ENCODE measurements at places on chromosomes 11 and 22.
A peak's percentile ranks its signal among the peaks of the same experiment; 100 is the strongest.

- DNase-seq: no peak
Measured at GRCh38 chr11:57358991-57359390, 20.8 kb downstream of the P2RX3 start.

- no peak for DNase-seq
Measured at GRCh38 chr11:115453693-115454490, 50.3 kb downstream of the CADM1 start.

DNA sequence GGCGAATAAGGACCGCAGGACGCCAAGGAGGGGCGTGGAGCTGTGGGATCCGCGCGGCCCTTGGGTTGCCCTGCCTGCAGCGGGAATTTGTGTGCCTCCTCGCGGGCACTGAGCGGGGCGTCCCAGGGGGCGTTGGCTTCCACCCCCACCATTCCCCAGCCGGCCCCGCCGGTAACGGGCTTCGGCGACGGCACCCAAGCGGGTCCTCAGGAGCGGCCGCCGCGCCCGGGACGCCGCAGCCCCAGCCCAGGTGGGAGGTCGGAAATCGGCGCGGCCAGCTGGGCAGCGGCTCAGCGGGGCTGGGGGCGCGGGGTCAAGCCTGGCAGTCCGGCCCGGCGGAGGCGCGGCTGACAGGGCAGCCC, 320 bp downstream of the CLTCL1 start:
- DNase-seq: peak; percentile 80

DNA sequence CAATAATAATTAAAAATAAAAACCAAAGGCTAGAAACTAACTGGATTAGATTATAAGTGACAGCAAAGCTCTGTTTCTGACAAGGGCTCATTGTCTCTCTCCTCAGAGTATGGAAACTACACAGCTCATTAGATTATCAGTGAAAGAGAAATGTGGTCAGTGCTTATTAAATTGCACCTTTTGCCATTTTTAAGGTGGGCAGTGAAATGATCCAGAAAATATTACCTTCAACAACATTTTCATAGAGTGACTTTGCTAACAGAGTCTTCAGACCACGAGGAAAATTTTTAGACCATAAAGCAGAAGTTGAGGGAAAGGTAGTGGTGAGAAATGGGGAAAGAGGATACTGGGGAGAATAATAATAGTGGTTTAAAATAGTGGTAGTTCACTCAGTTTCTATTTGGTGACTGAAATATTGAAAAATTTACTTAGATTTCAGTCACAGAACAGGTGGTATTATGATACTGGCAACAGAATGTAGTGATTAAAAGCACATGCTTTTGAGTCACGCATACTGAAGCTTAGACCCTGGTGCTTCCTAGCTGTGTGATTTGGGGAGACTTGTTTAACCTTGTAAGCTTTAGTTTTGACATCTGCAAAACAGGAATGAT, 684.0 kb upstream of the CCDC90B start:
- no peak for DNase-seq

DNA sequence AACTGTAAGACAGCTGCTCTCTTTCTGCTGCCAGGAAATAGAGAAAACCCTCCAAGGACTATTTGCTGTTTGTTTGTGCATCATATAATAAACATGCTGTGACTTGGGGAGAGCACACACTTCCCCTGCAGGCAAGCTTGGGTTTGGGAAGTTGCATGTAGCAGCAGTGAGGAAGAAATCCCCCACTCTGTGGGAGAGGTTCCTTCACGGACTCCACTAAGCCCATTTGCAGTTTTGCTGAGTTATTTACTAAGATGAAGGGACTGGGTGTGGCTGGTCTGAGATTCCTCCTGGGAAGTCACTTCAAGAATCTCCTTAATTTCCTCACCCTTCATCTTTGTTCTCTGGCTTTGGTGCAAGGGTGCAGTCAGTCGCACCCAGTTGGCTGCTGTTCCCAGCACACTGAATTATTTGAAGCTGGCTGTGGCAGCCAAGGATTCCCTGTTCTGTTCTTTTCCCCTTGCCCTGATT, 104.9 kb downstream of the ARFGAP2 start:
- no peak for DNase-seq

- no peak for DNase-seq
Measured at GRCh38 chr11:86473991-86474833, 99.5 kb downstream of the CCDC81 start.

GRCh38 chr22:42856179-42856864, 751 bp downstream of the ARFGAP3 start:
- peak; percentile 72 for DNase-seq

GRCh38 chr11:17526931-17527627, 17.1 kb downstream of the USH1C start:
- DNase-seq: no peak

DNA sequence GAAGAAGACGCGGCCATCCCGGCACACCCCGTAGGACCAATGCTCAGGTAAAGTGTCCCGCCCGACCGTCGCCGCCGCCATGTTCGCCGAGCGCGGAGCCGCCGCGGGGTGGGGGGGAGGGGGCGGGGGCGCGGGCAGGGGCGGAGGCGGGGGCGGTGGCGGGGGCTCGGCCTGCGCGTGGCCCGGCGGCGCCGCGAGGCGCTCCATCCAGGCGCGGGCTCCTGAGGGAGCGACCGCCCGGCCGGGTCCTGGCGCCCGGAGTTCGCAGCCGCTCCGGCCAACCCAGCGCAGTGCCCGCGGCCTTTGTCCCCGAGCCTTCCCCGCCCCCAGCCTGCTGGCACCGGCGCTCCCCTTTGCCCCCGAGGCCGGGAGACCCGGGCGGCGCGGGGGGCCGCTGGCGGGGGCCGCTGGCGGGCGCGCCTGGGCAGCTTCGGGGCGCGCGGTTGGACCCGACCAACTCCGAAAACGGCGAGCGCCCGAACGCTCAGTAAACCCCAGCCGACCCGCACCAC, at the start of gene PLEKHA7:
TSS of gene PLEKHA7 (minus strand) at position 94 of the 512 bp plus-strand sequence. CDS start at position 81, 13 bp downstream.
- DNase-seq: no peak

- DNase-seq: no peak
Measured at GRCh38 chr11:128103278-128103873, 484.0 kb downstream of the ETS1 start.

DNA sequence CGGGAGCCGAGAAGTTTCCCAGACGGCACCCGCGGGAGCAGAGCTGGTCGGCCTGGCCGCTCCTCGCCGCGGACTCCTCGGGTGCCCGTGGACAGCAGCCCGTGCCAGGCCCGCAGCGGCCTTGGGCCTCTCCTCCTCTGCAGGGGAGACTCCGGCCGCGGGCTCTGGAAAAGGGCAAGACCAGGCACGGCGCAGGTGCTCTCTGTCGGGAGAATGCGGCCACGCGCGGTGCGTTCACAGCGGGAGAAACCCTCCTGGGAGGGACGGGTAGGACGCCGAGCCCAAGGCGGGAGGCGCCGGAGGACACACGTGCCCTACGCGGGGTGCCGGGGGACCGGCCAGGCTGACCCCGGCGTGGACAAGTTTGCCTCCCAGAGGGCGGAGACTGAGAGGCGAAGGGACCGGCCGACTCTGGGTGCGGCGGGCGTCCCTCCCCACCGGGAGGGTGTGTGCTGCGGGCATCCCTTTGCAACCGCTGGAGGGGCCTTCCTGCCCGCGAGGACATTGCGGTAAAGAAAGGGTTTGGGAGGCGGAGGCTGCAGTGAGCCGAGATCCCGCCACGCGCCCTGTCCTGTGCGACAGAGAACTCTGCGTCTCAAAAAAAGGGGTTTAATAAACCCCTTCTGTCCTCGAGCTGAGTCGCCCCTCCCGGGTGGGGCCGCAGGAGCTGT, 2.3 kb downstream of the IFITM1 start:
- peak; percentile 71 for DNase-seq

- no peak for DNase-seq
Measured at GRCh38 chr11:64144587-64145472, 21.1 kb downstream of the MACROD1 start.

DNA sequence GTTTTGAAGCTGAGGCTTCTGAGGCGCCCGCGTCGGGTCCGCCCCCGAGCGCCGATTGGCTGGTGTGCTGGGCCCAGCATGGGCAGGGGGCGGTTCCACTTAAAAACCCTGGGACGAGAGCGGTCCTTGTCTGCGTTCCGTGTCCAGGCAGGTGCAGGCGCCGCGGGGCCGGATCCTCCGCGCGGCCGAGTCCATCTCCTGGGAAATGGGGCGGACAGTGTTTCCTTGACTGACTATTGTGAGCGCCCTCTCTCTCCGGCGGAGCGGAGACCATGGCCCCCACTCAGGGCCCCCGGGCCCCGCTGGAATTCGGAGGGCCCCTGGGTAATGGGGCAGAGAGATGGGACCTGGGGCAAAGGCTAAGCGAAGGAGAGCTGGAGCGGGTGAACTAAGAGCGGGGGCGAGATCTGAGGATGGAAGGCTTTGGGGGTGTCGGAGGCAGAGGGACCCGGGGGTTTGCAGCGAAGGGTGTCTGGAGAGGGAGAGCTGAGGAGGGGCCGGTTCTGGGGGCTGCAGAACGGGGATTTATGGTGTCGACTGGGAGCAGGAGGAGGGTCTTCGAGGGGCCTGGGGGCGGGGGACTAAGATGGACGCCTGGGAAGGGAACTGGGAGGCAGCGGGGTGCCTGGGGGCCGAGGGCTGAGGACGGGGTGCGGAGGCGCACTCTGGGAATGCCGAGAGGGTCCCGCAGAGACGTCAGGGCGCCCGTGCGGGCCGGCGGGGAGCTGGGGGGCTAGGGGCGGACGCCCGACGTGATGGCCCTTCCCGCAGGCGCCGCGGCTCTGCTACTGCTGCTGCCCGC, at the start of gene TM7SF2:
TSS of gene TM7SF2 (plus strand) at position 129 of the 802 bp plus-strand sequence. CDS start at position 273, 144 bp downstream.
- DNase-seq: peak; percentile 99

DNA sequence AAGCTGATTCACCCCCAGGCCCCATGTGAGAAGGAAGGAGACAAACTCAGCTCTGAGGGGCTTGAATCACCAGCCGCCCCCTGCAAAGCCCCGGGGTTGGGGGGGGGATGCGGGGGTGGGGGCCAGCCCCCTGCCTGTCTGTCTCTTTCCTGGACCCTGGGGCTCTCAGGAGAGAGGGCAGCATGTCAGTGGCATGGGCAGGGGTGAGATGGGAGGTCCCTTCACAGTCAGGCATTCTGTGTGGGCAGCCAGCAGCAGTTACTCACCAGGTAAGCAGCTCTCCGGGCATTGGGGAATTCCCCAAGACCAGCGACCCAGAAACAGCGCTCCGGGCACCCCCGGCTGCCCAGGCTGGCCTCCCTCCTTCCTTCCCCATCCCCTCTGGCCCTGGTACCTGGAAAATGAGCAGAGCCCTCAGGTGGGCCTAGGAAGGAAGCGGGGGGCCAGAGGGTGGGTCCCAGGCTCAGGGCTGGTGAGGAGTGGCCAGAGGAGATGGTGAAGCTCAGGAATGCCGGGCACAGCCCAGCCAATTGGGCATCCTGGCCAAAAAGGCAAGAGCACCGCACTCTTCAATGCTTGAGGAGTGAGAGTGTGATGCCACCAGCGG, 4.2 kb upstream of the LIF start:
- peak; percentile 18 for DNase-seq

DNA sequence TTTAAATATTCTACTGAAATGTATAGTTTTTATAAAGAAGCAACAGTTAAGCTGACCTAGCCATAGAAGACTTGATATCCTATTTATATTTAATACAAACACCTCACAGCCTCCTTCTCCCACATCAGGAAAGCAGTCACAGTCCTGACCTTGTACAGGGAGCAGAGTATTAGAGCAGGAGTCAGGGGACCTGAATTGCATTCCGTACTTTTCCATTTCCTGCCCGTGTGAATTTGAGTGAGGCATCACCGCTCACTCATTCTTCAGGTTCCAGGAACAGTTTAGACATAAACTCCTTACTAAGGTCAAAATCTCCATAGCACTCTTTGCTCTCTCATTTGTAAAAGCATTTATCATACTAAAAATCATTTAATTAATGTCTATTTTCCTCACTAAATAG, 482.5 kb upstream of the FAT3 start:
- DNase-seq: no peak

- no peak for DNase-seq
Measured at GRCh38 chr11:8082391-8083087, 1.5 kb downstream of the TUB start.

DNA sequence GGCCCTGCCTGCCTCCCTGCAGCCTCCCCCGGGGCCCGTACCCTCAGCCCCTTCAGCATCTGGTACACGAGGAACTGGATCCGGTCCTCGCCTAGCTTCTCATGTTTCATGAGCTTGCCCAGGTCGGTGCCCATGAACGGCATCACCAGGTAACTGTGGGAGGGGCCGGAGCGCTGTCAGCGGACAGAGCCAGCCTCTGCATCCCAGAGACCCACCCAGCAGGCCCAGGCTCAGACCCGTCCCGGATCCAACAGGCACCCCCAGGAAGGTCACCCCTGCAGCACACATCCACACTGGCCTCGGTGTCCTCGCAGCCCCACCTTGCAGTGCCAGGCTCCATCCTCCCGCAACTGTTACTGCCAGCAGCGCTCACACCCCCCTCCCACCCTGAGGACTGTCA, 4.4 kb downstream of the MAPK12 start:
- DNase-seq: no peak

GRCh38 chr11:47177846-47178245, 1.2 kb upstream of the ARFGAP2 start:
- peak; percentile 79 for DNase-seq

DNA sequence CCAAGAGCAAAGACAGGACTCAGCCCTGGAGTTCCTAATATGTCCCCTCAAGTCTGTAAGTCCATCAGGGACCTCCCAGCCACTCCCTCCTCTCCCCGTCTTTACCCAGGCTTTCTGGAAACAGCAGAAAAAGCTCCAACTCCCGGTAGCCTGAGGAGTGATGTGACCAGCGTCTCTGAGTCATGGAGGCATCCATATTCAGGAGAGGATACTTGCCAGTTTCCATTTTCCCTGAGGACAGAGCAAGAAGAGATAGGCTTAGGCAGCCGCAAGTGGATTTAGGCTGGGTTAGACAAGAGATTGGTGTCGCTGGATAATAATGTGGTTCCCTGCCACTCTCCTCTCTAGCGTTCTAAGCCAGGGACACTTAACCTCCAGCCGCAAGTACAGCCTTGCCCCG, 206.6 kb downstream of the GRIK4 start:
- no peak for DNase-seq

- DNase-seq: no peak
Measured at GRCh38 chr22:37088108-37088605, 21.4 kb downstream of the TMPRSS6 start.

DNA sequence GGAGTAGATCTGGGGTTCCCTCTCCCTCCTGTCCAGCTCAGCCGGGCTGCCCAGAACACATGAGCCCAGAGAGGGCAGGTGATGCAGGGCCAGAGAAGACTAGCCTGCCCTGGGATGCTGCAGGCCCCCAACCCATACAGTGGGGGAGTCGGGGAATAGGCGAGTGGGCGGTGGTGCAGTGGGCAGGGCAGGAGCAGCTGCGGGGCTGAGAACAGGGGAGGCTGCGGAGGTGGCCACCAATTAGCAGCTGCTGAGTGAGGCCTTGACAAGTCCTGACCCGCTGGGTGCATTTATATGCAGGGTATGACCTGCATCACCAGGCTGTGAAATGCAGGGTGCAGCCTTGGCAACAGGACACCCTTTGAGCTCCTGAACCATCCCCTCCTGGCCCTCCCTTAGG, 43.1 kb downstream of the NFAM1 start:
- peak; percentile 20 for DNase-seq

GRCh38 chr11:40445391-40445790, 1014.1 kb downstream of the LRRC4C start:
- DNase-seq: no peak

- DNase-seq: no peak
Measured at GRCh38 chr11:65785319-65786007, 1.4 kb upstream of the OVOL1 start.

- no peak for DNase-seq
Measured at GRCh38 chr11:65639623-65640482, 2.0 kb downstream of the SIPA1 start.

Data from Right ventricle myocardium inferior (tissue), 1 donor.